ENCODE measurements at places on chromosomes 12 and 14.

DNA sequence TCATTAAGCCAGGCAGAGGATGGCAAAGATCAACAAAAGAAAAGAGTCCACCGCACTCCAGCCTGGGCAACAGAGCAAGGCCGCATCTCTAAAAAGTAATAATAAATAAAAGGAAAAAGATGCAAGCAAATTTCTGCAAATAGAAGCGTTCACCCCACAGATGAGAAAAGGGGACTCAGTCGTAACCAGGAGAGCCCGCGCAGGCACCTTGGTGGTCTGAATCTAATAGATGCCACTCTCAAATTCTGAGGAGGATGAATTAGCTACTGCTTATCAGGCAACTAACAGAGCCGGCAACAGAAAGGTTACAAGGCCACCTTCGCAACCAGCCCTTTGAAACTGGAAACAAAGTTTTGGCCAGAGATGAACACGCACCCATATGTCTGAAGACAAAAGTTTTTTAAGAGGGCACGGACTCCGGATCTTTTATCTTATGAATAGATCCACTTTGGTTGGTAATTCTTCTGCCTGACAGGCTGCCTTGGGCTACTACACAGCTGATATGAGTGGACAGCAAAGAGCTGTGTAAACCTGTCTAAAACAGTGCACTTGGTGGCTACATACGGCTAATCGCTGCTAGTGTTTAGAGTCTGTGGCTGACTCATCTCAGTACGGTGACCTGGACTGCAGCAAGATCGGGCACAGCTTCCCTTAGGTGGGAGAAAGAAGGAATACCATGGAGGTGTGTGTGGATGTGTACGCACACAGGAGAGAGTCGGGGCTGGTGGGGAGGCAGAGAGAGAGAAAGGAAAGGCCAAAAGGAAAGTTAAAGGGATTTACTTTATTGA is 32.9 kb upstream of the TTC7B start:
- no peak for DNase-seq

GRCh38 chr12:4615667-4616066 is 33.2 kb downstream of the AKAP3 start:
- DNase-seq = no peak

DNA sequence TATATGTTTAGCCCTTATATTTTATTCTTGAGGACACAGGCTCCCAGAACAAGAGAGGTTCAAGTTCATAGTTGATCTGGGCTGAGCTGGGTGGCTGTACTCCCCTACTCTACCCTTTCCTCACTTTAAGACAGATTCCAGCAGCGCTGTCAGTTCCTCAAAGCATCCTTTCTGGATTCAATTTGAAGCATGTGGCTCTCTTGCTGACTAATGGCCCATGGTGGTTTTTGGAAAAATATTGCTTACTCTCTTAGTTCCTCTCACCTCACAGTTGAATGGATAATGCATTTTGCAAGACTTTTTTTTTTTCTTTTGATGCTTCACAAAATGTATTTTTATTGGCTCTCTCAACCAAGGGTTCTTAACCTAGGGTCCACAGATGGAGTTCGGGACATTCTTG is 4.1 kb downstream of the PELI2 start:
- DNase-seq = peak; percentile 55

- DNase-seq = no peak
Measured at GRCh38 chr12:3928538-3929184, 55.5 kb upstream of the PARP11 start.

- DNase-seq = no peak
Measured at GRCh38 chr14:98906123-98906995, 365.6 kb downstream of the BCL11B start.

- DNase-seq = no peak
Measured at GRCh38 chr14:58198086-58198485, 1.9 kb upstream of the ACTR10 start.

DNA sequence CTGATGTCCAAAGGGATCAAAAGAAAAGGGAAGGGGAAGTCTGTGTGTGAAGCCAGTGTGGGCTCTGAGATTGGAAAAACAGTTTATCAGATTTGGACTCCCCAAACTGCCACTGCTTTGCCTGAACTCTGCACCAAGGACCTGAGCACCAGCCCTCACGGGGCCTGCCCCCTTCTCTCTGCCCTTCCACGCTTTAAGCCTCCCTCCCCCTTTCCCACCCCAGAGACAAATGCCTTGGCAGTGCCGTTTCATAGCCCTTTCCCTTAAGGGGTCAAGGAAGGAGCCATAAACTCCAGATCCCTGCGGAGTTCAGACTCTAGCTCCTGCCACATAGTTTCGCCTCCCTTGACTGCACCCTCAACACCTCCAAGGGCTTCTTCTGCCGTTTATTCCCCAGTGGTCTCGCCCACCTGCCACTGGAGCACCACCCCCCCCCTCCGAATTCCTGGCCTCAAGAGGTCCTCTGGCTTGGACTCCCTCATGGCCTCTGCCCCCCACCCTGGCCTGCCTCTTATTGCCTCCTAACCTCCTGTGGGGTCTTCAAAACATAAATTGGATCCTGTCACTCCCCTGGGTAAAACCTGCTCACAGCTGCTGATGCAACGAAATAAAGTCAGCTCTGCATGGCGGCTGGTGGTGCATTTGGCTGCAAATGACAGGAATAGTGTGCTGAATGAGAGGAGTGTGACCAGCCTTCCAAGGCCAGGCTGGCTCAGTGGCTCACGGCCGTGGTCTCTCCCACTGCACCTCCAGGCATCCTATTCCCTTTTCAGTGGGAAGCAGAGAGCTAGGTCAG is 18.8 kb downstream of the SLC25A29 start:
- DNase-seq = no peak
